ENCODE measurements at places on chromosomes 5 and 9.
A peak's percentile ranks its signal among the peaks of the same experiment; 100 is the strongest.

DNA sequence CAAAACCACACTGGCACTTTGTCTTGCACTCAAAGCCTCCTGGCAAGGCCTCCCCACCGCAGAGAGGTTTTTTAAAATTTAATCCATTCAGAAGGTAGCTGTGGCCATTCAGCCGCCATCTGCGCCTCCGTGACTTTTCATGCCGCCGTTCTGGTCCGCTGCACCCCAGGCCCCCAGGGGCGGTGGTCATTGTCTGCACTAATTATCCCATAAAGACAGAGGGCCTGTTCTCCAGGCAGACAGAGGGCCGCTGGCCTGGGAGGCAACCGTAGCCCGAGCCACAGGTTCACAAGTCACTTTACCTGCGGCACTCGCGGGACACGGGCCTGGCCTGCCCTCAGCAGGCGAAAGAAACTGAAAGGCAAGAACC lies 49.4 kb downstream of the EXD3 start:
- DNase-seq = no peak

- DNase-seq = no peak
Measured at GRCh38 chr5:42760426-42760825, 3.8 kb downstream of the CCDC152 start.

DNA sequence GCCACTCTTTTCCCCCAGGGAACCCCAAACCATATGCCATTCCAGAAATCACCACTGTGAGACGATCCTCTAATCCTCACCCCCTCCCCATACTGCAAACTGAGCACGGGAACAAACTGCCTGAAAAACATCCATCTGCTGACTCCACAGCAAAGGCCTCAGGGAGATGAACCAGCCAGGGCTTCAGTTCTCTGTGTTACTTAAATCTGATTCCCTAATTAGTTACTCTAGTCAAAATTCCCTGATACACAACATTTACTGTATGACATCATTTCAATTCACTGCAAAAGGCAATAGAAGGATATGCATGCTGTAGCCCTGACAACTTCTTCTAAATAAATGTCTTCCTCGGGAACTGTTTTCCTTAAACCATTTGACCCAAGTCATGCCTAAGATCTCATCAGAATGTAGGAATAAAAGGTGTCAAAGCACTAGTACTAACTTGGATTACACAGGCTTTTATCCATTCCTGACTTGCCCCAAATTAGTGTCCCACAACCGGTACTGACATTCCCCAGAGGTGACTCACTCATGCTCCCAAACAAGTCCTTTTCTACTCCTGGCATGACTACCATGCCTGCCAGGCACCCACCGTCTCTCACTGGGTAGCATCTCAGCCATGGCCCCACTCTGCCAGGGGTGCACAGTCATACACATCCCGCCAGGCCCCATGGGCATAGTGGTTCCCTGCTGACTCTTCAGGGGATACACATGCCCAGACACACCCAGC lies 35.0 kb downstream of the MTX3 start:
- DNase-seq = peak; percentile 8

GRCh38 chr5:37777432-37778130 lies 62.3 kb downstream of the GDNF start:
- DNase-seq = no peak

- peak; percentile 33 for DNase-seq
Measured at GRCh38 chr9:89984214-89984613, 379.4 kb downstream of the GADD45G start.

- DNase-seq = peak; percentile 67
Measured at GRCh38 chr9:28774433-28775235, 1201.4 kb upstream of the C9orf72 start.

- no peak for DNase-seq
Measured at GRCh38 chr5:128815201-128815600, 150.1 kb upstream of the SLC27A6 start.

GRCh38 chr5:141878186-141878710 lies at the start of gene PCDH1:
PCDH1 (minus strand) TSS chr5:141878410; CDS start chr5:141878262, 148 bp downstream.
- DNase-seq = peak; percentile 36

DNA sequence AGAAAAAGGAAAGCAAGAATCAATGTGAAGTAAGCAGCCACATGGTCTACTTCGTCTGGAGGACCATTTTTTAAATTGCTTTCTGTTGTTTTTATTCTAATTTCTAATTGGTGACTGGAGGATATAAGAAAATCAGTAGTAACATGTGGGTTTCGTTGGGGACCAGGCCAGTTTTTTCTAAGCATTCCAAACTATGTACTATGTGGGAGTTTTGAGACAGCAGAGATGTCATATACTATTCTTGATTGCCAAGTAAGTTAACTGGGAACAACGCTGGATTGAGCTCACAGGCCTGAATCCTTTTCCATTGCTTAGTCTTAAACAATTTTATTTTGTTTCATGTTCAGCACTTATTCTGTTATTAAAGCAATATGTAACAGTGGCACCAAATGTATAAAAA lies 225.7 kb downstream of the TMEM167A start:
- DNase-seq = no peak

Data from choroid plexus epithelial cell (primary cell).